ENCODE measurements at places on chromosomes 12 and 14.

DNA sequence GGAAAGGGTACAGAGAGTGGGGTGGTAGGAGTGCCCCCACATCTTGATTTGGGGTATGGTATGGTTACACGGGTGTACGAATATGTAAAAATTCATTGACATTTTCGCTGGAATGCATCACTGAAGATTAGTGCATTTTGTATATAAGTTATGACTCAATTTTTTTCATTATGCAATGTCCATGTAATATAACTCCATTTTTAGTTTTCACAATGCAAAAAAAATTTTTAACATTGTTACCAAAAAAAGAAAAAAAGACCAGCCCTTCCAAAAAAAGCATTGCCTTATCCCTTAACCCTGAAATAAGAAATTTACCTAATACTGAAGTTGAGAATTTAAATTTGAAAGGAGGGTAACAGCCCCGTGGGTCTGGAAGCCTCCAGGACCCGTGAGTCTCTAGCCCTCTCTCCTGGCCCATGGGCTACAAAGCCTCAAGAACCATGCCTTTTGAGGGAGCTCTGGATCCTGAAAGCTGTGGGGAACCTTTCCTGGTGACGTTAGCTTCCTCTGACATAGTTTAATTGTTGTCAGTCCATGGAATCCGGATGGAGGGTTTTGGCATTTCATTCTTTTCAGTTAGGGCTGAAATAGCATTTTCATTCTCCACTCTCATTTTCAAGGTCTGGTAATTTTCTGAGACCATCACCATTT, 55.6 kb upstream of the ACTN1 start:
- DNase-seq = no peak

DNA sequence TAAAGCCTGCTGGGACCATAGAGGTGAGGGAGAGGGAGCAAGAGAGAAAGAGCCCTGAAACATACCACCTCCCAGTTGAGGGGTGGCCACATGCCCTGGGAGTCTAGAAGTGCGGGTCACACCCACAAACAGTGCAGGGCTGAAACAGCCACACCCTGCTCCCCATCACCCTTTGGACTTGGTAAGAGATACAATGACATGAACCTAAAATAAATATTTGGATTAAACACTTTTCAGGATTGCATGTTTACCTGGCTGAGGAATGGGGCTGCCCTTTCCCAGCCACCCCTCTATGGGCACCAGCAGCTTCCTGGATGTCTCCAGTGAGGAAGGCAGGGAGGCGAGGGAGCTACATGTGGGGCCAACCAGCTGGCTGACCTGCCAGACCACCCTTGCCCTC, 39.0 kb upstream of the TC2N start:
- no peak for DNase-seq

GRCh38 chr14:91250912-91251311, 6.4 kb upstream of the GPR68 start:
- no peak for DNase-seq

DNA sequence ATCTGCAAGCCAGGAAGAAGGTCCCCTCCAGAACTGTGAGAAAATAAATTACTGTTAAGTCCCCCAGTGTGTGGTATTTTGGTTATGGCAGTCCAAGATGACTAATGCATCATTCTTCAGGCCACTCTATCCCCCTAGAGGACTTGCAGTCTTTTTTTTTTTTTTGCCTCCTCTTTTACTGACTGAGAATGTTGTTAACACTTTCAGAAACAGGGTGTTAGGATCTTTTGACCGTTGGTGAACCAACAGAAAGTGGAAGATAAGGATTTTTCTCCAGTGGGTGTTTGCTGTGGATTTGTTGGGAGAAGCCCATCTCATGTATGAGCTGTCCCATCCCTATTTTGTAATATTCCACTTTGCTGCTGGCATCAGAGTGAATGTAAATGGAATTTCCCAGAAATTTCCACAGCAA, 37.8 kb downstream of the MARK3 start:
- DNase-seq = peak; percentile 25

DNA sequence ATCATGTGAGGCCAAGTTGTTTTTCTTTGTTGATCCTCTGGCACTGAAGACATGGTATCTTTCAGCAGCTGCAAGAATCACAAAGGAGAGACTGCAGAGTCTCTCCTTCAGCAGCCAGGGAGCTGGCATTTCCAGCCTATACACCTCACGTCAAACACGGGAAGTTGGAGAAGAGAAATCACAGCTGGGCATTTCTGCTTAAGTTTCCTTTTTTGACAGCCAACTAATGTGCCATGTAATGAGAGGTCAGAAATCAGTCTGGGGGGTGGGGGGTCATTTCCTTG, 28.3 kb downstream of the PHLDA1 start:
- DNase-seq = no peak

GRCh38 chr12:87272851-87273250, 756.4 kb downstream of the C12orf50 start:
- no peak for DNase-seq

DNA sequence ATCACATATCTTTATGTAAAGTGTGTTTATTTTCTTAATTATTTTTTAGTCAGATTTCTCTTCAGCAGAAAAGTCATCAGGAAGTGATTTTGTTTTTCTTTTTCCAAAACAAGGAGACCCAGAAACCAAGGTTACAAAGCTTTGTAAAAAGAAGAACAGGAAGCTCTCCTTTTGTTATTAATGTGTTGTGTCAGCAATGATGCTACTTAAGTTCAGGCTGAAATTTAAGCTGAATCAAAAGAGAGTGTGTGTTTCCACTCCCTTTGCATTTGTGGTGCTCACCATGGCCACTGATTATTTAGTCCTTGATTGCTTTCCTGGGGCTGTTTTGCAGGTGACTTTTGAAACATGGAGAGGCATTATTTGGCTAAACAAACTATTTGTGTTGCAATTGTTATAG, 155.3 kb upstream of the ATP2B1 start:
- peak; percentile 35 for DNase-seq

- DNase-seq = no peak
Observed at GRCh38 chr14:29645117-29645516, 282.5 kb downstream of the PRKD1 start.

DNA sequence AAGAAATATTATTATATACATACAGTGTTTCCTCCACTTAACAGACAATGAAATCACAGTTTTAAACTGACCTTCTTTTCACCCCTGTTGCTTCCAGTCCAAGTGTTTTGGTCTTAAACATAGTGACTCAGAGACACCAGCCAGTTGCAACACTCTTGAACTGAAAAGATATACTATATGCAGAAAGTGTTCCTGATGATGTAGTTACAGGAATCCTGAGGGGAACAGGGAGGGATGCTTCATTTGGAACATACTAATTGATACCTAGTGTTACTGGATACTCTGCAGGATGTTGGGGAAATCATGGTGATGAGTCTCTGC, 420.8 kb downstream of the CCDC91 start:
- DNase-seq = no peak

DNA sequence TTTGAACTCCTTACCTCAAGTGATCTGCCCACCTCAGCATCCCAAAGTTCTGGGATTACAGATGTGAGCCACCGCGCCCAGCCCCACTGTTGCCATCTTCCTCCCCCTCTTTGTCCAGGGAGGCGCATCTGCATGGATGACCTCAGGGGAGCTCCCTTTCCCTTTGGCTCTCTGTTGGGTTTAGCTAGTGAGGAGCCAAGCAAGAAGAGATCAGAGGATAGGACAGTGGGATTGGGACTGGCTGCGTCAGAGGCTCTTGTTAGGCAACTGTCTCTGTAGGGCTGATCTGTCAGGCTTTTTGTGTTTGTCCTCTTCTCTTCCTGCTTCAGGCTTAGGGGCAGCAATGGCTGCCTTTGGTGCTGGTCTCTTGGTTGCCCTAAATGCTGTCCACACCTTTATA, 8.5 kb upstream of the IFT81 start:
- DNase-seq = no peak

DNA sequence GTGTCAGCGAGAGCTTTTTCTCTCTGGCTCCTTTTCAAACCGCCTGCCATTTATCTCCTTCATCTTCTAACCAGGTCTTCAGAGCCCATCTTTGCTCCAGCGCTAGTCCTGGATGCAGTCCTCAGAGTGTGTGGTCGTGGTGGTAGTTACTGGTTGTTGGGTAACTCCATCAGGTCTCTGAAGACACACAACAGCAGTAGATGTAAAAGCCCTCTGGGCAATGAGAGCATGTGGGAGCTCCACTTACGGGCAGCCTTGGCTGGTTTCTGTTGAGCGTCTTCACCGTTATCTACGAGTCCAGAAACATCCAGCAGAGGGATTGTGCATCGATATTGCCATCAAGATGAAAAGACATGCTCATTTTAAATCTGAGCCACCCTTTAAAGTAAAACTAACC, 61.2 kb downstream of the FBXL14 start:
- peak; percentile 83 for DNase-seq

All from hematopoietic multipotent progenitor cell treated with erythropoietin and hydrocortisone succinate and interleukin-3 and kit ligand, for 4 days (in vitro differentiated cells).